ENCODE measurements at places on chromosomes 11 and 22.
A peak's percentile ranks its signal among the peaks of the same experiment; 100 is the strongest.

- no peak for DNase-seq
These were observed 135.6 kb downstream of the ST3GAL4 start for GRCh38 chr11:126491092-126491491.

- no peak for DNase-seq
These were observed 3.2 kb downstream of the TPST2 start for GRCh38 chr22:26586556-26587325.

GRCh38 chr11:20963596-20963995 lies 294.2 kb downstream of the NELL1 start:
- DNase-seq = peak; percentile 60

- DNase-seq = no peak
These were observed 126.8 kb downstream of the PHF21B start for GRCh38 chr22:44883011-44883421.

- DNase-seq = no peak
These were observed 65.8 kb downstream of the MORC2 start for GRCh38 chr22:30902496-30903357.

DNA sequence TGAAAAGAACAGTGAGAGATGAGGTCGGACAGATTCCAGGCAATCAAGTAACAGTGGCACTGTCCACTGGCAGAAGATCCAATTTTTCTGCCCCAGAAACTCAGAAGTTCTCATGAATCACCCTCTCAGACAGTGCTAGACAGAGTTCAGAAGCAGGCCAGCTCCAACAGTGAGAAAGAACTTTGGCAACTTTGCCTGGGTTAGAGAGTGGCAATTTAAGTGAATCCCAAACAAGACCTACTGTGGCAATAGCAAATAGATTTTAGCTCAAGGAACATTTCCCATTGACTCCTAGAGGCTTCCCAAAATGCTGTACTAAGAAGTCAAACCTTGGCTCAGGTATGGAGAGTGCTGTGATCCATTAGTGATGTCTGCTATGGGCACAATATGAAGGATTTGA lies 12.3 kb downstream of the CD44 start:
- DNase-seq = no peak

DNA sequence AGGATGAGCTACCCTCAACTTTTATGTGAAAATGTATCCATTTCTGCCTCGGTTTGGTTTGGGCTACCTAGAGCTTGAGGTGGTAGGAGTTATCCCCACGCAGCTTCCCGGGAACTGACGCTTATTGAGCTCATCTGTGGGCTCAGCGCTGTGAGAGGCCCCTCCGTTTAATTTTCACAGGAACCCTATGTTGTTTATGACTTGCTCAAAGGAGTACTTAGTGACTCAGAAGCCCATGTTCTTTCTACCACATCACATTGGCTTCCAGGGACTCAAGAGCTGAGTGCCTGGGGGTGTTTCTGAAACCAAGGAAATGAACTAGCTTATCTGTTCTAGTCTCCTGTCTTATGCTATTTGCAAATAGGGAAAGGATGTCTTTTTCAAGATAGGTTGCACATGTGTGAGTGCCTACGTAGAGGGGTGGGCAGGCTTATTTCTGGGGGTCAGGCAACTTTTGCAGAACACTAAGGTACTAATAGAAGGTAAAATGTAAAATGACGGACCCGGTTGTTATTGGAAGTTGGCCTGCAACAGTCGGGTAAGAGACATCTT lies 40.5 kb downstream of the MICAL2 start:
- DNase-seq = peak; percentile 83

DNA sequence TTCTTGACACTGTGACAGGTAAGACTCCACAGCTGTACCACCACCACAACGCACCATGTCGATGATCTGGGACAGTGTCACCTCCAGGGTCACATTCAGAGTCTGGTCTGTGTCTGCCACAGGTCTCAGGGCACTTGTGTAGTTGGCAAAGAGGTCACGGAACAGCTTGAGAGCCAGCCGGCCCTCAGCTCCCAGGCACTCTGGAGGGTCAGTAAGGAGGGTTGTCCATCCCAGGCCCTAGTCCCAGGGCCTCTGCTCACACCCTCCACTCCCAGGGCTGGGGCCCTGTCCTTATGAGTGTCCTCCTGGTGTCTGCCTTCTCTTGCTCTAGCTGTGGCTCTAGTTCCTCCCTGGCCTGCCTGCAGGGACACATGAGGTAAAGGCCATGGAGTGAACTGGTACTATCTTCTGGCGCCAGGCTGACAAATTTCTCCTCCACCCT lies 1.4 kb downstream of the CHRNA10 start:
- DNase-seq = no peak

DNA sequence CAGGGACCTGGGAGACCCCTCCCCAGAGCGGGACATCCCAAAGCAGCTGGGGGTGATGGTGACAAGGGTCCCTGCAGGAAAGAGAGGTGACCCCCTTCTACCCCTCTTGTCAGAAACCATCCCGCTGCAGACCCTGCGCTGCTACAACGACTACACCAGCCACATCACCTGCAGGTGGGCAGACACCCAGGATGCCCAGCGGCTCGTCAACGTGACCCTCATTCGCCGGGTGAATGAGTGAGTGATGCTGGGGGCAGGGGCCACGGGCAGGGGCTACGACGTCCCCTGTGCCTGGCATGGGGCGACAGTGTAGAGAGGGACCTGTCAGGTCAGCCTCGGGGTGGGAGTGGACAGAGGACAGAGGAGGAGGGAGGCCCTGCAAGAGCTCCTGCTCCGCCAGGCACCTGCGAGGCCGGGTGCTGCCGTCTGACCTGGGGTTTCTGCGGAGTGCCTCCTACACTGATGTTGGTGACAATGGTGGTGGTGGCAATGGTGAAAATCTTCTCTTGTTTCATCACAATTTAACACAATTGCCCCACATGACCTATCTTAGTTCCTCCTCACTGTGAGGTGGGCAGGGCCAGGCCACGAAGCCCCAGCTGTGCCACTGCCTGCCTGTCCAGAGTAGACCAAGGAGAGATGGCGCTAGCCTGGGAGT lies 9.8 kb downstream of the CSF2RB start:
- DNase-seq = no peak

- DNase-seq = no peak
These were observed 726.9 kb downstream of the BRD1 start for GRCh38 chr22:49100773-49101172.

DNA sequence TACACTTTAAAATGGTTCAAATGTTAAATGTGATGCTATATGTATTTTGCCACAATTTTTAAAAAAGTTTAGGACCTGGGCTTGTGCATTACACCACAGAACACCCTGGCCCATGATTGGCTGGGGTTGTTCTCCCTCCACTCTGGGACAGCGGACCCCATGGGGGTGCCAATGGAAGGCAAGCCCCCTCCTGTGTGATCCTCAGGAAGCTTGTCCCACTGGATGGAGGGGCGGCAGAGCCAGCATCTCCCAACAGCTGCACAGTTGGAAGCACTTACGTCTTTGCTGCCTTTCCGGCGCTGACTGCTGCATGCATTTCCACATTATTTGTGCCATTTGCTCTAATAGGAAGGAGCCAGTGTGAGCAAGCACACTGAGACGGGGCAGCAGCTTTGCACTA lies 196.5 kb downstream of the SHANK2 start:
- DNase-seq = no peak

- DNase-seq = no peak
These were observed 71.8 kb downstream of the XRRA1 start for GRCh38 chr11:74877132-74877531.

GRCh38 chr11:35682230-35683173 lies 19.9 kb downstream of the TRIM44 start:
- peak; percentile 19 for DNase-seq

DNA sequence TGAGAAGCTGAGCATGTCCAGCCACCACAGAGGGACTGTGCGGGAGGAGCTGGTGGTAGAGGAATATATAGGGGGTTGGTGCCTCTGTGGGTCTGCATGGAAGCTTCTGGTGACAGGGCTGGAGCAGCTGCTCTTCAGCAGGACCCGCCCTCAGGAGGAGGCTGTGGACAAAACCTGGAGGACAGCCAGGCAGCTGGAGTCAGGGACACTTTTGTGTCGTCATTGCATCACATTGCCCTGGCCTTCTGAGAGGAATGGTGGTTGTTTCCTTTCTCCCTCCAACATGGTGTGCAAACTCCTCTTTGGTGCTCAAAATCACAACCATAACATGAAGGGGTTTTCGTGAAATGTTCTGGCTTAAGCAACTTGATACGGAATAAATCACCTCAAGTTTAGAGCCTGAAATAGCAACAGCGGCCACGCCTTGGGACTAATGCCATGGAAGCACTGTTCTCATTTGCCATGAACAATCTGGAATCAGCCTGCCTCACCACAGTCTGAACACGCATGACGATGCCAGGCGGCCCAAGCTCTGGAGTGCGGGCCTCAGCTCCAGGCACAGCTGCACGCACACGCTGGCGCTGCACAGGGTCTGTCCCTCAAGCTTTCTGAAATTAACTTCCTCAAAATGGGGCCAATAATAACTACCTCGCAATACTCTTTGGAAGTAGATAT lies 17.1 kb upstream of the CSRP3 start:
- peak; percentile 14 for DNase-seq
